NCI-H2107 (cell line): ENCODE measurements at places on chromosomes 2 and 18.

- no peak for DNase-seq
Observed at GRCh38 chr2:115880558-115880957, 1438.1 kb downstream of the DPP10 start.

DNA sequence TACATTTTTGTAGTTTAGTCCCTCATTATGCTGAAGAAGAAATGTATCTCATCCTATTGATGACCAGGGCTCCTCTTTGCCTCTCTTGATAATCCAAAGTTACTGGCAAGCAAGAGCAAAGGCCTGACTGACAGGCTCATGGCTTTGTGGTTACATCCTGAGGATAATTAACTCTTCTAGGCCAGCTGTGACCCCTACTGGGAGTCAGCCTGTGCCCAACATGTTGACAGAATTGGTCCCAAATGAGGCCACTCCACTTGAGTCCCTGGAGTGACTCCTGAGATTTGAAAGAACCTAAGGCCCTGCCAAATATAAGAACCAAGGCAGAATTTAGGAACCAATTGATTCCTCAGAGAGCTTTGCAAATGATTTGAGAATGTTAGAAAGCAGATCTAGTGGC is 973.8 kb upstream of the CELF4 start:
- DNase-seq, result no peak

- DNase-seq, result no peak
Observed at GRCh38 chr2:41853427-41854191, 194.2 kb upstream of the PKDCC start.

DNA sequence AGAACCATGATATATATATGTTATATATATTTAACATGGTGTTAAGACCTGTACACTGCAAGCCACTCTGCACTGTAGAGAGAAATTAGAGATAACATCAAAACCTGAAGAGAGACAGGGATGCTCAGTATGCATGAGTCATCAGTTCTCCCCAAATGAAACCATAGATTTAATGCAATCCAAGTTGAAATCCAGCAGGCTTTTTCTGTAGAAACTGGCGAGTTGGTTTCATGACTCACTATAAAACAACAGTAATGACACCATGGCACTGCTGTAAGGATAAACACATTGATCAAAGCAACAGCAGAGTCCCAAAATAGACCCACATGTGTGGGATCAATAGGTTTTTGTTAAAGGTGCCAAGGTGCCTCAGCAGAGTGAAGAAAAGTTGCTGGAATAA is 65.8 kb downstream of the RTP5 start:
- no peak for DNase-seq

GRCh38 chr2:199488772-199489400 is 31.1 kb upstream of the SATB2 start:
- DNase-seq, result no peak

- DNase-seq, result no peak
Observed at GRCh38 chr2:173401716-173402326, 47.1 kb downstream of the CDCA7 start.

- DNase-seq, result no peak
Observed at GRCh38 chr2:127563458-127564428, 28.3 kb downstream of the MYO7B start.

GRCh38 chr2:190795686-190796085 is 84.9 kb upstream of the GLS start:
- DNase-seq, result no peak

DNA sequence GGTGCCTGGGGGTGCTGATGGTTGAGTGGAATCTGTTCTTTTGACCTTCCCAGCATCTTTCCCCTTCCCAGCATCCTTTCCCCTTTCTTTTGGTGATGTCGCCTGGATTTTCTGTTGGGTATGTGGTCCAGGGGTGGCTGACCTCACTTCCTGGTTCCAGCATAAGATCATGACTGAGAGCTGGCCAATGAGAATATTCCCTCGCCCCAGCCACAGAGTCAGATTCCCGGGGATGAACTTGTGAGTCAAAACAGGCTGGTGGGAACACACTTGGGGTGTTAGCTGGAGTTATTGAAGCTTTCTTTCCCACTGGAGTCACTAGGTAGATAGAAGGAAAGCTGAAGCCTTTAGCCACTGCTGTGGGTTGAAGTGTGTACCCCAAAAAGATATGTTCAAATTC is 28.0 kb upstream of the FOSL2 start:
- no peak for DNase-seq

DNA sequence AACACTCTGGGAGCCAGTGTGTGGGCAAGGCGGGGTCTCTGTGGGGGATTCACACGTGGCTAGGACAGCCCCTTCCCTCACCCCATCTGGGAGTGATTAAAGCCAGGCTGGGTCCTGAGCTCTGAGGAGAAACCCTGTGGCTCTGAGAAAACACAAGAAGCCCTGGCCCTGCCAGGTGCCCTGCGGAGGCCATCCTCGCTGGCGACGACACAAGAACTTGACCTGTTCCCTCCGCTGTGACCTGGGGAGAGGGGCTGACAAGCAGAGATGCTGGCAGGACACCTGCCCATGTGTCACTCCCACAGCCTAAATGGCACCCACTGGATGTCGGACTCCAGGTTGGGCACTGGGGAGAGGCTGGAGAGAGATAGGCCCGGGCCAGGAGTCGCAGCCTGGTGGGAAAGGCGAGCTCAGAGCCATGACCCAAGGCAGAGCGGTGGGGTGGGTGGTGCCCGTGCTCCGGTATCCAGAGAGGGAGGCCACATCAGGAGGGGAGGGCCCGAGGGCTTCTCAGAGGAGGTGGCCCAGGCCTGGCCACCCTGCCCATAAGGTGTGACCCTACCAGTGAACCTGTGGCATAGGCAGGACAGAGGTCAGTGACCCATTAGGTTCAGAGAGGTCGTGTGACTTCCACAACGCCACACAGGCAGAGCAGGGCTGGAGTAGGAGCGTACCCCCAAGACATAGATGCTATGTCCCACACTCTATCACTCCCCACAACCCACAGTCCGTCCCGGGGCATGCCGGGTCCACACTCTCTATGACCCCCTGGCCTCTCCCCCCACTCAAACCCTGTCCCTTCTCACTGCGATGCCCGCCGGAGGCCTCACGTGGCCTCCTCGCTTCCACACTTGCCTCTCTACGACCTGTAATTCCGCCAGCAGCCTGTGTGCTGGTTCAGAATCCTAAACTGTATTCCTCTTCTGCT is 59.4 kb upstream of the HPCAL1 start:
- DNase-seq, result no peak

- no peak for DNase-seq
Observed at GRCh38 chr2:217195658-217196446, 336.0 kb upstream of the TNP1 start.

- no peak for DNase-seq
Observed at GRCh38 chr18:57595347-57595746, 8.8 kb upstream of the FECH start.

DNA sequence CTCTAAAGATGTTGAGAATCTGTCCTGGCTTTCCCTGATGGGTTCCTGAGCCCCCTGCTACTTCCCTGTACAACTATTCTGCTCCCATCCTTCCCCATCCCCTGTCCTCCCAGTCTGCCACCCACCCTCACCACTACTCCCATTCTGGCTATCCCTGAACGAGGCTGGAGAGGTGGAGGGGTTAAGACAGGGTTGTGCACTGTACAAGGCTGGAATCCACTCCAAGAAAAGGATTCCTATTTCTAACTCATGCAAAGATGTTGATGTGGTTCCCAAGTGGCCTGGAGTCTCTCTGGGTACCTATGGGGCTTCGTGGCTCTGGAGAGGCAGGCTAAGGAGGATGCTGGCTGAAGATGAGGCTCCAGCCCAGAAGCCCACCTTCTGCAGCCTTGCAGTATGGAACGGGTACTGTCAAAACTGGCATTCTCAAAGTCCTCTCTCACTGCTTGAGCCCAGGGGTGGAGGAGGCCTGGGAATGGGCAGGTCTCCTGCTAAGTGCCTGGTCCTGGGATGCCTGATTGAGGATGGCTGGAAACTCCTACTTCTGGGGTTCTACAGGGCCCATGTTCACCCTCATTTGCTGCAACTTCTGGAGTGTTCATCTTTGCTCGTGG is 1.3 kb upstream of the FEV start:
- no peak for DNase-seq

DNA sequence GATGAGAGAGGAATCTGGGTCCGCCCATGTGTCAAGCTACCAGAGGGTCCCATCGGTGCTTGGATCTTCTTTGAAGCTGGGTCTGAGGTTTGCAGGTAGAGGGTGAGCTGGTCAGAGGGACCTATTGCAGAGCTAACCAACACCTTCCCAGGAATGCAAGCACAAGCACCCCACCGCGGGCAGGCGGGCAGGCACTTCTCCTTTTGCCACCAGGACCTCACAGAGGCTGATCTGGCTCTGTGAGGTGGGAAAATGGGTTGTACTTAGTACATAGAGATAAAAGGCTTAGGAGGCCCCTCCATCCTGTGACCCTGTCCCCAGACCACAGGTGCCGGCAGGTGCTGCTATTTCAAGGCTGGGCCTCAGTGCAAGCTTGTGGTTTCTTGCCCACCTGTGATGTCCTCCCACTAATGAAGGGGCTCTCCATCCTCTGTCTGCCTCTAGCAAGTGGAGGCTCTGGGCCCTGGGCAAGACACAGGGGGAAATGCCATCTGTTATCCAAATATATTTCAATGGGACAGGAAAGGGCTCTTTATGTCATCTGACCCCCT is 31.4 kb upstream of the IL37 start:
- DNase-seq, result no peak

- no peak for DNase-seq
Observed at GRCh38 chr2:153071090-153071489, 352.7 kb downstream of the ARL6IP6 start.

DNA sequence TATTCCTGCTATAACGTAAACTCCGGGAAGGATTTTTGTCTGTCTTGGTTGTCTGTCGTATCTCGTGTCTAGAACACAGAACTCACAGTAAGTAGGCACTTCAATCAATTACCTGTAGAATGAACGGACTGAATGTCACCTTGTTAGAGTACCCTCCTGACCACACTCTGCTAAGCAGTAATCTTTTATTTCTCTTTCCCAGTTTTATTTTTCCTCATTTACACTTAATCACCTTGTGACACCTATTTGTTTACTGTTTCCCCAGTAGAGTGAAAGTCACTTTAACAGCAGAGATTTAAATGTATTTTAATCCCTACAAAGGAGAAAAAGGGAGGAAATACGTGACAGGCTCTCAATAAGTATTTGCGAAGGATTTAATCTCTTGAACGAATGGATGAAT is 514 bp upstream of the EPB41L5 start:
- no peak for DNase-seq

GRCh38 chr2:73564986-73565385 is 77.2 kb downstream of the NAT8 start:
- DNase-seq, result no peak

GRCh38 chr2:36650031-36650829 is 46.3 kb upstream of the VIT start:
- no peak for DNase-seq

DNA sequence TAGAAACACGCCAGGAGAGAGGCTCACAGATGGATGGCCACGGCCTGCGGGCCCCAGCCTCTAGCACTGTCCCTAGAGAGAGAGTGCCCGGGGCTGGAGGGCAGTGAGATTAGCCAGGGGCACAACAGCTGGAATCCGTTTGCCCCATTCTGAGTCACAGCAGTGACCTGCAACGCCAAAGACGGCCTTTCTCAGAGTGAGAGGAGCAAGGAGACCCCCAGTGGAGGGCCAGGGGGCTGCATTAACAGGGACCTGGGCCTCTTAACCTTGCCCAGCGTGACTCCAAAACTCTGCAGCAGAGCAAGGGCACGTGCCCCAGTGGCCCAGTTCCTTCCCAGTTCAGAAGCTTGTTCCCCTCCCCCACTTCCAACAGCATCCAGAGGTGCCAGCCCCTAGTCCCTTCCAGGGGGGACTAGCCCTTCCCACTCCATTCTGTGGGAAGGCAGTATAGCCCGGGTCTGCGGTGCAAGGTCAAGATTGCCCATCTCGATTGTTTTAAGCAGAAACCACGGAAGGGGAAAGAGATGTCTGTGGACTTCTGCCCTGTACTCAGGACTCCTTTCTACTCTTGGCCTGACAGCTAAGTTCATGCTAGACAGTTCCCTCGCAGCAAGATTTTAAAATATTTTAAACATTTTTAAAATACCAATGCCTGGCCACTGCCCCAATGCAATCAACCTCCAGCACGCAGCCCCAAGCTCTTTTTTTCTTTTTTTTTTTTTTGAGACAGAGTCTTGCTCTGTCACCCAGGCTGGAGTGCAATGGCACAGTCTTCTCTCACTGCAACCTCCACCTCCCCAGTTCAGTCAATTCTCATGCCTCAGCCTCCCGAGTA is 50.9 kb upstream of the BIN1 start:
- no peak for DNase-seq

DNA sequence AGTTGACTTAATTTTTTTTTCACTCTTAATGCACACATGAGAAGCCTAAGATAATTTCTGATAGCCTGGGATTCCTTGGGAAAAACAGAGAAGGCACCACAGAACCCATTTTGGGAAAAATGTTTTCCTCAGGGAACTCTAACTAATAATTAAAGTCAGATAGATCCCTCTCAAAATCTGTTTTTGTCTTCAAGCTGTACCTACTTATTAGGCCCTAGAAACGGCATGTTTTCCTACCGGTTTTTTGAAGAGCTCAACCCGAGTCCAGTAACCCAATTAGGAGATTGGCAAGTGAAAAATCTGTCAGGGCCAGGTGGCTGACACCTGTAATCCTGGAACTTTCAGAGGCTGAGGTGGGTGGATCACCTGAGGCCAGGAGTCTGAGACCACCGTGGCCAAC is 16.1 kb upstream of the PDK1 start:
- no peak for DNase-seq

GRCh38 chr18:77144451-77145118 is 12.0 kb upstream of the MBP start:
- DNase-seq, result no peak

GRCh38 chr18:2908166-2908945 is 61.5 kb downstream of the EMILIN2 start:
- no peak for DNase-seq

- no peak for DNase-seq
Observed at GRCh38 chr2:207905546-207905945, 119.8 kb downstream of the PLEKHM3 start.

DNA sequence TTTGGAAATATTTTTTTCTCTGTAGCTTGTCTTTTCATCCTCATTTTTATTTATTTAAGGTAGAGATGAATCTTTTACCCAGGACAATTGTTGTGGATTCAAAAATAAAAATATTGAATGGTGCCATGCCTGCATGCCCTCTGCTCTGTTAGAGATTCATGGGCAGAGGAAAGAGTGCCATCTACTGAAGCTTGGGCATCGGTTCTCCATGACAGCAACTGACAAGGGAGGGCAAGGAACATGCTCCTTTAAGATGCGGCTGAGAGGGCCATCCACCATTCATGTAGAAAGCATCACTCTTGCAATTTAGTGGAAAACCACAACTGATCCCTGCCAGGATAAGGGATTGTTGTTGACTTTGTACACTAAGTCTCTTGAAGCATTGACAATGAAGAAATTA is 79.9 kb downstream of the PARD3B start:
- no peak for DNase-seq
